ENCODE measurements at places on chromosomes 16 and 17. TPM values are rescaled to one million over a fixed set of nuclear protein-coding genes. Genes with fewer than 3 reads are reported as not detected.

The CDRT15 gene
- total RNA-seq = not detected

The MYH2 gene
- not detected for total RNA-seq

DNA sequence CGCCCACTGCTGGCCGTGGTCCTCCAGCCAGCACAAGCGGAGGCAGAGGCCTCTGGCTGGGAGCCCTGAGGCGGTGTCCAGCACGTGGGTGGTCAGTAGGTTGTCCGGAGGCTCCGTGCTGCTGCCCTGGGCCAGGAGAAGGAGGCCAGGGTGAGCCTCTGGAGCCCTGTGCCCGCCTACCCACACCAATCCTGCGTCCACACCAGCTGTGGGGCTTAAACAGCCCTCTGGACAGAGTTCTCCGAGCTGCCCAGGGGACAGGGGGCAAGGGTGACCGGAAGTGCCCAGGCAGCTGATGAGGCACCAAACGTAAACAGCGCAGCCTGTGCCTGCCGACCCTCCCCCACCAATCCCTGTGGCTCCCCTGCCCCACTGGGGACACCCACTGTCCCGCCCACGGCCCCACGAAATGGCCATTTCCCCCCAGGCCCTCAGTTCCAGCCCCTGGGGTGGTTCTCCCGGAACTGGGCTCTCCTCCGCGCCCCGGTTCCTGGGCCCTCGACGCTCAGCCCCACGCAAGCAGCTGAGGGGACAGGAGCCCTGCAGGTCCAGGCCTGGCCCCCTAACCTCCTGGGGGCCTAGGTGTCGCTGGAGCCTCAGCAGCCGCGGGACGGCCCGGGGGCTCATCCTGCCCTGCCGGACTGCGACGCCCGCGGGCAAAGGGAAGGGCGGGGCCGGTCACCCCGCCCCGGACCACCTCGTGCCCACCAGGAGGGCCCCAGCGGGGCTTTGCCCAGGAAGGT lies 27.9 kb upstream of the DBNDD1 start:
- no peak for DNase-seq

- DNase-seq = no peak
These were observed 58.9 kb upstream of the EFCAB3 start for GRCh38 chr17:62321451-62321850.

The TEKT1 gene
- total RNA-seq = not detected

The SPDYE4 gene
- total RNA-seq = not detected

GRCh38 chr17:68052810-68053209 lies 17.3 kb downstream of the KPNA2 start:
- DNase-seq = no peak

DNA sequence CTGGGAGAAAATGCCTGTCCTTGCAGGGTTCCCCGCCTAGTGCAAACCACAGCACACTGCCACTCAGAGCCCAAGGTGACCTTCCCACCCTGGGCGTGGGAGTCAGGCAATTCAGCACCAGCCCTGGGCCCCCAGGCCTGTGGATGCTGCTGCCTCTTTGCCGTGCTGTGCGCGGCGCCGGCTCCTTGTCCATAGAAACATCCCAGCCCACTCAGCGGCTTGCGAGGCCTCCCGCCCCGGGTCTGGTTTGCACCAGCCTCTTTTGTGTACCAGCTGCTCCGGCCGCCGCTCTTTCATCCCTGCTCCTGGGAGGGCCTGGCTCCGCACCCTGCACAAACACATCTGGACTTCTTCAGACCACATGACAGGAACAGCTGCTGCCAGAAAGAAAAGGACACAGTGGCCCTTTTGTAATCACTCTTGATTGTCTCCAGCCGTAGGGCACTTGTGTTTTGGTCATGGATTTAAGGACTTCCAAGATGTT lies 75.4 kb upstream of the SDK2 start:
- no peak for DNase-seq

GRCh38 chr17:17985555-17985954 lies 12.9 kb downstream of the DRC3 start:
- no peak for DNase-seq

GRCh38 chr17:3956327-3956957 lies 7.8 kb downstream of the ATP2A3 start:
- no peak for DNase-seq

The EVPL gene
- total RNA-seq = 0.78 TPM

The ZSWIM7 gene
- 21.8 TPM for total RNA-seq

The HIRIP3 gene
- 37.3 TPM for total RNA-seq

- no peak for DNase-seq
These were observed 608.6 kb upstream of the EEF2KMT start for GRCh38 chr16:5706211-5706610.

- no peak for DNase-seq
These were observed 29.7 kb downstream of the FANCA start for GRCh38 chr16:89786474-89787364.

DNA sequence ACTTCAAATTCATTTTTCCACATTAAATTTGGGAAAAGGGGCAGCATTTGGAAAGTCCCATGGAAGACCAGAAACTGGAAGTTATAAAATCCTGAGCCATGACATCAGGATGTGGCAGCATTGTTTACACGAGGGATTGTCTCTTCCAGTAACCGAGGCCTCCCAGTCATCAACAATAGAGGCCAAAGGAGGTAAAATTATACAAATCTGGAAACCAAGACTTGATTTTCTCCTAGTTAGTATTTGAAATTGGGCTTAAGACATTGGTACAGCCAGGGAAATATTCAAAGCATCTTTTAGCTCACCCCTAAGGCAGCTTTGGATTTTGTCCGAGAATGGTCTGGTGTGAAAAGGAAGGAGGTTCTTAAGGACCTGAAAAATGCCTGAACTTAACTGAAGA lies 251.6 kb upstream of the FOXF1 start:
- DNase-seq = no peak

DNA sequence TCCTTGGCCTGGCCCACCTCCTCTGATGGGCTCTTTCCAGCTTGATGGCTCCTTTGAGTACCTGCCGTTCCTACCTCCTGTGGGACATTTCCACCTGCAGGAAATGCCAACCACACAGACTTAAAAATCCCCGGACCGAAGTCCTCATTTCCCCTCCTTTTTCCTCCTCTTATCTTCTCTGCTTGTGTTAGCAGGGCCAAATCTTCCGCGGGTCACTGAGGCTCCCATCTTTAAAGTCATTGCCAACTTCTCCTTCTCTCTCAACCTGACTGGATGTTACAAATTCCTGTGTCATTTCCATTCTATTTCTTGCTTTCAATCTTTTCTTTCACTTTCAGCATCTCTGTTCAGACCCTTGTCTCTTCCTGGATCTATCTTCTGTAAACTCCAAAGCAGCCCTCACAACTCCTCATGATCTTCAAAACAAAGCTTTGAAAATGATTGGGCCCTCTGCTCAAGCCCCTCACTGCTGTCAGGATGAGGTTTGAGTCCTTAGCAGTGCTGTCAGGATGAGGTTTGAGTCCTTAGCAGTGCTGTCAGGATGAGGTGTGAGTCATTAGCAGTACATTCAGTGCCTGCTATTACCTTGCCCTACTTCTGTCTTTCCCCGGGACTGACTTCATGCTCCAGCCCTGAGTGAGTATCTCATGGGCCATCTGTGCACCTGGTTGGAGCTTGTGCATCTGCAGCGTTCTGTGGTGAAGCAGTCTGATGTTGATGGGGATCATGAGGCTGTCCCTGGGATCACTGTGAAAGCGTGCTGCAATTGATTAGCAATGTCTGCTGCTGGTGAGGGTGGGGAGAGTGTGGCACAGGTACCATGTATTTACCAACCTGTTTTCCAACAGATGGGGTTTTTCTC lies 100.1 kb downstream of the IRF8 start:
- DNase-seq = no peak

GRCh38 chr16:8753416-8754054 lies 43.9 kb downstream of the TMEM186 start:
- no peak for DNase-seq

DNA sequence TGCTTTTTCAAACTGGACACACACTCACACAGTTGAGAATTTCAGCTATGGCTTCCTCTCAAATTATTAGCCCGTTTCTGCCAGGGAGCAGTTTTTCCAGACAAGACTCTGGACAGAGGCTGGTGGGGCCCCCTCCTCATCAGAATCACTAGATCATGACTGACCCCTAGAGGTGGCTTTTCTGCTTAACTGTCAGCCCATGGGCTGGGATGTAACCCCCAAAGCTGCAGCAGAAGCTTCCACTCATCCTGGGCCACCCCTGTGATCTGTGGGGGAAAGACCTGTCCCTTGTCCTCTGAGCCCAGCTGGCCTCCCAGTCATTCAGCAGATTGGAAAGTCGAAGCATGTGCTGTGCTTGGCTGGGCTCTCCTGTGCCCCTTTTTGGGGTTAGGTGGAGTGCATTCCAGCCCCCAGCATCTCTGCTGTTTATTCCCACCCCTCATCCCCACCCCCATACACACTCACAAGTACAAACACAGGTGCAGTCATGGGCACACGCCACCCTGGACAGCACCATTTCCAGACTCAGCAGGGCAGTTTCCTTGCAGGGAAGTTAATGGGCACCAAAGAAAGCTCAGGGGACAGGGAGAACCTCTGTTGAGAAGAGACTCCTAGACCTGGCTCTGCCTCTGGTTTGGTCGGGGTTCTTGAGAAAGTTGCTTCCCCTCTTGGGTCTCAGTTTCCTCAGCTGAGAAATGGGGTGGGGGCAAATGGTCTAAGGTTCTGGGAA lies 77.6 kb upstream of the RBL2 start:
- no peak for DNase-seq

GRCh38 chr16:85521552-85522307 lies 91.4 kb upstream of the GSE1 start:
- DNase-seq = no peak

DNA sequence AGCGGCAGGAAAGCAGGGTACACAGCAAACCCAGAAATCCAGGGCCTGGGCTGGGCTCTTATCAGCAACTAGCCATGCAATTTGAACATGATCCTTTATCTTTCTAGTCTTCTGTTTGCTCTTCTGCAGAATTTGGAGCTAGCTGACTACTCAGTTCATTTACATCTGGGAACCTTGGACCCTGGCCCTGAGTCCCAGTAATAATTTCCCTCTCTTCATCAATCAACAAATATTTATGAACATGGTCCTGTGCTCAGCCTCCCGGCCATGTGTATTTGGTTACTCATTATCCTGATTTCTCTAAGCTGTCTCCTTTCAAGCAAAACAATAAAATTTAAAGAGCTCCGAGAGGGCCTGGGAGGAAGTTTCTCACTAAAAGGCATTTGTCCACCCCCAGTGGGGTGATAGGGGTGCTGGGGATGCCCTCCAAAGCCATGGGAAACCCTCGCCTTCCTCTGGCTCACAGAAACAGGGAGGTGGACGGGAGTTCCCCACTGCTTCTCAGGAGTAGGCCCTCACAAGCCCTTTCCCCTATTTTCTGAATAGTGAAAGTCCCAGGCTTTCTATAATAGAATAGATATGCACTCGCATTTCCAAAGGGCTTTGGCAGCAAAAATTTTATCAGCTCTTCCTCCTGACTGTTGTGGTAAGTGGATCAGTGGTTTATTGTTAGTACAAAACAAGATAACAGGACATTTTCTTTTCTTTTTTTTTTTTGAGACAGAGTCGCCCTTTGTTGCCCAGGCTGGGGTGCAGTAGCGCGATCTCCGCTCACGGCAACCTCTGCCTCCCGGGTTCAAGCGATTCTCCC lies 6.9 kb upstream of the WDR59 start:
- no peak for DNase-seq

DNA sequence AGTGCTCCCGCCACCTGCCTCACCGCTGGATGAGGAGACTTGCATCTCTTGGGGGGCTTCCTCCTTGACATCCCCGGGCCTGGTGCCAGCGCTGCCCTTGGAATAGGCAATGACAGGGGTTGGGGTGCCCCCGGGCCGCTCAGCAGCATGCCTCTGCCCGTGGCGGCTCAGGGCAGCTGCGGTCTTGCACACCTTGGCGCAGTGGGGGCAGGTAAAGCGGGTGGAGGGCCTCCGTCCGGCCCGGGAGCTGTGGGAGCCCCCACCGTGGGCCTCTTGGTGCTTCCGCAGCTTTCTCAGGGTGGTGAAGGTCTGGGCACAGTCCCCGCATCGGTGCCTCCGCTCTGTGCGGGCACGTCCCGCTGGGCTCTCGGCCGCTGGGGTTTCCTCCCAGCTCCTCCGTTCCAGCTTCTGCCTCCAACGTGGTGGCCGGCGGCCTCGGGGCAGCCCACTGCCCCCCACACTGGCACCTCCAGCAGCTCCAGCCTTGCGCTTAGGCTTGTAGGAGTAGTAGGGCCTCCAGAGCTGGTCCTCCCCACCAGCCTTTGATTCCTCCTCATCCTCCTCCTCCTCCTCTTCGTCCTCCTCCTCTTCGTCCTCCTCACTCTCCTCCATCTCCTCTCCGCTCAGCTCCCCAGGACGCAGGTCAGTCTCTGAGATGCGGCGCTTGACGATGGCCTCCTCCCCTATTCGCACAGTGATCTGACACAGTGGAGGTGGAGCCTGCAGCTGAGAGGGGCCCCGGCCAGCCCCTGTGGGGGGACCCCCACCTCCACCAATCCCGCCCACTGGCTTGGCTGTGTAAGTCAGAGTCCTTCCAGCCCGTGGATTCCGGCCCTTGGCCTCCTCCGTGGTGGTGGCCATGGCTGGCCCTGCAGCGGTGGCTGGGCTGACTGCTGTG lies 16.7 kb downstream of the ZBTB4 start:
- no peak for DNase-seq

DNA sequence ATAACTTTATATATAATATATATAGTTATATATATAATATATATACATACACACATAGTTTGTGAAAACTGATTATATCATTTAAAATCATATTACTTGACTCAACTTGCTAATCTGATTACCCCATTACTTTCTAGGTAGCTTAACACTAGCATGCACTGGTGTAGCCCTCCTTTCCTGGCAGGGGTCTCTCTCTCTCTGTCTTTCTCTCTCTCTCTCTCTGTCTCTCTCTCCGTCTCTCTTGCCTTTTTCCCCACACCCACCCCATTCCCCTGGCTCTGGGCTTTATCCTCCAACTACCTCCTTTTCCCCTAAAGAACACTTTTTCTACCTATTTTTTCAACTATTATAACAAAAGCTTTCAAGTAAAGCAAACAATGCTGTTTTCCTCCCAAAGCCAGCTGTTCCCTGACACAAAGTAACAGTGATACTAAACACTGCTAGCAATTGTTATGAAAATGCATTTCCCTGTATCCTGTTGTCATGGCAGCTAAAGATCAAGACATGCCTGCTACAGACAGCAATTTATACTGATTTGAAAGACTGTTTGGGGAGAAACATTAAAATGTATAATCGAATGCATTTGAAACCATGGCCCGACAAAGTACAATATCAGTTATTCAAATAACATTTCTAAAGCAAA lies 89.4 kb downstream of the CHD9NB start:
- DNase-seq = no peak

GRCh38 chr16:16080465-16081065 lies 131.1 kb downstream of the ABCC1 start:
- DNase-seq = no peak

- DNase-seq = no peak
These were observed 95.7 kb downstream of the NTN1 start for GRCh38 chr17:9116861-9117568.

GRCh38 chr17:2707721-2708584 lies 3.6 kb downstream of the CLUH start:
- DNase-seq = no peak

The NDUFAB1 gene
- 65.0 TPM for total RNA-seq
